B cell (primary cell): ENCODE measurements at places on chromosomes 2 and 18. TPM values are rescaled to one million over a fixed set of nuclear protein-coding genes. Genes with fewer than 3 reads are reported as not detected.

DNA sequence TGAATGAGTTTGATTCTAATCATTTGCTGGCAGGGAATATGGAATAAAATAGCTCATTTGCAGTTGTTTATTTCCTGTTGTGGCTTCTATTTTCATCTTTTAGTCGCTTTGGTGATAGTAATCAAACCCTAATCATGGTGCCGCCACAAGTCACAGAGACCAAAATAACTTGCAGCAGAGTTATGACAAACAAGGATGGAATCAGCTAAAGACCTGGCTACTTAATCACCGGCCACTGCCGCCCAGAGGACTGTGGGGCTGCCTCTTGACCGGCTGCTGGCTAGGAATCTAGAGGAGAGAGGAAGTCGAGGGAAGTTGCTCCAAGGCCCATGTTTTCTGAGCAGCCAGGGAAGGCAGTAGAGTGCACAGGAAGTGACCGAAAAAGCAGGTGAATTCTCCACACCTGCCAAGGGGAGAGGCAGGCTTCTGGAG is 5.1 kb upstream of the SMAD7 start:
- no peak for DNase-seq

DNA sequence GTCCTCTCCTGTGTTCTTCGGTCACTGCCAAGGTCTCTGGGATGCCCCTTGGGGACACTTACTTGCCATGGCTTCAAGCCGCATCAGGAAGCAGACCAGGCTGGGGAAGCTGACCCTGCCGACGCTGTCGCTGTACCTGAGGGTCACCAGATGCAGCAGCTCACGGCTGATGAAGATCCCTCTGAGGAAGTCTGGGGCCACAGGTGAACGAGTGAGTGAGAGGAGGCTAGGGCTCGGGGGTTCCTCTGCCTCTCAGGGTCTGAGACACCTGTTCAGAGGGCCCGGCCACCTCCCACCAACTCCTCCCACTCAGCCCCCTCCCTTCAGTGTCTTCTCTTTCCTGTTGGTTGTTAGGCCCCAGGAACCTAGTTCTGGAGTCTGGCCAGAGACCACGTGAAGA is 74.9 kb downstream of the CAPN13 start:
- no peak for DNase-seq

Gene GALNT5
- total RNA-seq = not detected in 2 replicates

Gene ZC3H8
- total RNA-seq = 26.0 and 27.2 TPM in 2 replicates

DNA sequence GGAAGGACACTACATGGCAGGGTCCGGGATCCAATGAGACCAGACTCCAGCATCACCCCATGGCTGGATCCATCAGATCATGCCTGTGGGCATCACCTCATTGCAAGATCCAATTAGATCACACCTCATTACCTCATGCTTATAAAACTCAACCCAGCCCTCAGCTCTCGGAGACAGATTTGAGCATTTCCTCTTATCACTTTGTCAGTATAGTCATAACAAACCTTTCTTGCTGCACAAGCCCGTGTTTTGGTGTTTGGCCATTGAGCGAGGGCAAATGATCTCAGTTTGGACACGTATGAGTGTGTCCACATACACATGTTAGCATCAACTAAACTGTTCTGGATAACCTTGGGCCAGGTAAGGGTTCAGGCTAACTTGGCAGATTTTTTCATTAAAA is 58.8 kb downstream of the CCDC195 start:
- DNase-seq = no peak

DNA sequence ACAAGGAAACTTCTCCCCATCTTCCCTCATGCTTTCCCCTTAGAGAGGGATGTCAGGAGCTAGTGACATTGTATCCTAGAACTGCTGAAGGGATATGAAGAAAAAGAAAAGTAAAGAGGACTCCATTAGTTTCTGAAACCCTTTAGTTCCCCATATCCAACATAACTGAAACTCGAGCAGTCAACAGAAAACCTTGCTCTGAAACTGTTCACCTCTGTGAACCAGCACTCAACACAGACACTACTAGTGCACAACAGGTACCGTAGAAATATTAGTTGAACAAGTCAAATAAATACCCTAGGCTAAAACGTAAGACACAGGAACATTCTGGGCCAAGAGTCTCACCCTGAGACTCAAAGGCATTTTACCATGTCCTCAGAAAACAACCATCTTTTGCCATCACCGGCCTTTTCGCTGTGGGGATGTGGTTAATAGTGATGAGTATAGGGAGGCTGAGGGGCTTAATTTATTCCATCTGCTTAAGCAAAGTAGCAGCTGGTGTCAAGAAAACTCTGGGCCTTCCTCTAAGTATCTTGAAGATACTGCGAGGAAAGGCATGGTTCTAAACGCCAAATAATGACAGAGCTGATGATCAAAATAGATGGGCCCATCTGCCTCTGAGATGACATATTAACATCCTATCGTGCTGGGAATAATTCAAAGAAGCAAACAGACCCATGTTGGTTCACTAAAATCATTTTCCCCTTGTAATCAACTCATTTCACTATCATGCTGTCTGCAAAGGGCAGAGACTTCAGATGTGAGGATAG is 156.8 kb downstream of the STK39 start:
- peak; percentile 23 for DNase-seq

GRCh38 chr2:207558079-207558491 is 28.3 kb downstream of the CREB1 start:
- no peak for DNase-seq

Gene UGT1A8
- total RNA-seq = not detected in 2 replicates

DNA sequence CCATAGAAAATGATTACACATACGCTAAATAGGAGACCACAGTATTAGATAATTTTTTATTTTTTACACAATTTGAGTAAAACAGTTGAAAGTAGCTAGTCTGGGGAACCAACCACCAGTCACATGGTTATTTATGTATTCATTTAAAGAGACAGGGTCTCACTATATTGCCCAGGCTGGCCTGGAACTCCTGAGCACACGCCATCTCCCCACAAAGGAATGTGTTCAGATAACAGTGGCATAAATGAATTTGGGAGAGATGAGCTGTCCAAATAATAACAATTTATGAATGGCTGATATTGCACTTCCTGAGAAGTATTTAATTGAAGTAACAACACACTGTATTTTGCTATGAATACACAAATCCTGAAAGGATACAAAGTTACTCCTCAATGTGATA is 39.7 kb downstream of the KIDINS220 start:
- no peak for DNase-seq

DNA sequence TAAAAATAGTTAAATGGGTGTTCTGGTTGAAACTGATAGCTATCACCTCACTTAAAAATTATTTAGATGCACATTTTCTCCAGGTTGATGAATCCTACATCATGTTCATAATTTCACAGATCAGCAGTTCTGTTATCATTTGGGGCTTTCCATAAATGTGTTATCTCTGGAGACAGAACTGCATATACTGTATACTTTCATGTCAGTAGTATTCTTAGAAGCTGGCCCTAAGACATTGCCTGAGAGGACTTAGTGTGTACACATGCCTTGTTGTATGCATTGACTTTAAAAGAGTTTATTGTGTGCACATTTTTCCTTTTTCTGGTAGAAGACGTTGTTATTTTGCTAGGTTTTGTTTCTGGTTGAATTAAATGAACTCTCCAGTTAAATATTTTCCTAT is 41.0 kb downstream of the PIK3C3 start:
- no peak for DNase-seq

Gene IL37
- total RNA-seq = 0.79 TPM in 1 of 2 replicates, not detected in the other

DNA sequence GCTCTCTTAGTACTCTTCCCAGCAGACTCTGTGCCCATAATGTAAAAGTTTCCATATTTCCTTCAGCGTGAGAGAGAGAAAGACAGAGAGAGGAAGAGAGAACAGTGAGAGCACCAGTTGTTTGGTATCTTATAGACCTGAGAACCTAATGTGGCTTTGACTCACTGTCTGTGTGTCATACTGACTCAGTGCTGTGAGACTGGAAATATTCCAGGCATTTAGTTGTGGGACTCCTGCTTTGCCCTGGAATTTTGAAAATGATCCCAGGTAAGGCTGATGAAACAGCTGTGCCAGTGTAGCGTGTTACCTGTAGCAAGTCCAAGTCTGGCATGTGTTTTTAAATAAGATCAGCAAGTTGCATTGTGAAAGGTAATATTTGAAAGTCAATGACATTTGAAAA is 87.9 kb upstream of the KCNH7 start:
- DNase-seq = no peak

GRCh38 chr2:100561191-100561590 is 1.6 kb upstream of the PDCL3 start:
- no peak for DNase-seq

Gene C2orf15
- 1.0 and 1.2 TPM in 2 replicates for total RNA-seq

- DNase-seq = peak; percentile 49
Measured at GRCh38 chr18:12038082-12038638, 55.5 kb upstream of the ANKRD62 start.

Gene UCN
- total RNA-seq = 2.7 and 3.6 TPM in 2 replicates

GRCh38 chr18:43161528-43161927 is 46.0 kb upstream of the RIT2 start:
- DNase-seq = no peak

Gene PROKR1
- not detected in 2 replicates for total RNA-seq

DNA sequence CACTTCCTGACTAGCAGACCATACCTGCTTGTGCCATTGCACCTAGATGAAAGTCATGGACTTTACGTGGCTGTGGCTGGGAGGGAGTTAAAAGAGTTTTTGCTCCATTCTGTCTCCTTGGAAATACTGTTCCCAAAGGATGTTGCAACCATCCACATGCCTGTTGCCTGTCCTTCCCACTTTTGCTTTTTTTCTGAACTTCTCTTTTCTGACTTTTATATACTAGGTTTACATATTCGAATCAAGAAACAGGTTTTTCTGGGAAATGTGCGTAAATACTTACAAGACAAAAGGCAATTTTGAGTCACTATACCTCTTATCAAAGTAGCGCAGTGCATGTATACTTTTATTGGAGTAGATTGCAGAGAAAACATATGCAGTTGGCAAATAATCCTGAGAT is 244.8 kb downstream of the PRKCE start:
- no peak for DNase-seq

Gene MOGAT1
- not detected in 2 replicates for total RNA-seq

DNA sequence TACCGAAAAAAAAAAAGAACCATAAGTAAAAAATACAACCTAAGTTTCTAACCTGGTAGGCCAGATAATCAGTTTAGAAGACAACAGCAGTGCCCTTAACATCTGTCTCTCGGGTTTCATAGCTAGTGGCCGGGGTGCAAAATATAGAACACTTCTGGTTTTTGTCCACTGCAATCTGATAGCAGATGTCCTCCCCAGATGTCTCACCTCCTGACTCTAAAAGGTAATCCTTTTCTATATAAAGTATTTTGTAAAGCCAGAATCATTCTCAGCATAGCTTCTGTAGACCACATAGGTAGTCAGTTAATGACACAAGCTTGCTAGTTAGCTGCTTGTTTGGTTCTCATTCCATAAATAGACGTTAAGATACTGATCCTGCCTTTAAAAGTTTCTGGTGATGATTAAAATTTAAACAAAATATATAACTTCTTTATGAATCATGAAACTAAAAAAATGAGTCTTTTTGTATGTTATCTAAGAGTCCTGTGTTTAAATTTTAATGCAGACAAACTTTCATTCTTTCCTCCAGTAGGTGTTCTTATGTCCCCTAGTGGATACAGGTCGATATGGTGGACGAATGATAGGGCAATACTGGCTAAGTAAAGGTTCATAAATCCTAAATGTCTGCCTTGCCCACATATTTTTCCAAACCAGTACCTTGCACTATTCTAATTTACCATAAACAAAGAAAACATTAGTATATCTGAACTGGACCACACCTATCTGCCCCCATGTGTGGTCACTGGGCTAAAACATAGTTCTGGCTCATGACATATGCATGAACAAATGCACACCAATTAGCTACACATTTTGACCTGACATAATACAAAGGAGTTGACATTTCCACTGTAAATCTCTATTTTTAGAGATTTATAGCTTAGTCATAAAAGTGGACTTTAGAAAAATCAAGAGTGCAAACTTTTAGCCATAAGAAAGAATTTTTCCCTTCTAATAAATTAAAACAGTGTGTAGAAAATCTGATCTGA is 171.0 kb downstream of the SRBD1 start:
- no peak for DNase-seq

DNA sequence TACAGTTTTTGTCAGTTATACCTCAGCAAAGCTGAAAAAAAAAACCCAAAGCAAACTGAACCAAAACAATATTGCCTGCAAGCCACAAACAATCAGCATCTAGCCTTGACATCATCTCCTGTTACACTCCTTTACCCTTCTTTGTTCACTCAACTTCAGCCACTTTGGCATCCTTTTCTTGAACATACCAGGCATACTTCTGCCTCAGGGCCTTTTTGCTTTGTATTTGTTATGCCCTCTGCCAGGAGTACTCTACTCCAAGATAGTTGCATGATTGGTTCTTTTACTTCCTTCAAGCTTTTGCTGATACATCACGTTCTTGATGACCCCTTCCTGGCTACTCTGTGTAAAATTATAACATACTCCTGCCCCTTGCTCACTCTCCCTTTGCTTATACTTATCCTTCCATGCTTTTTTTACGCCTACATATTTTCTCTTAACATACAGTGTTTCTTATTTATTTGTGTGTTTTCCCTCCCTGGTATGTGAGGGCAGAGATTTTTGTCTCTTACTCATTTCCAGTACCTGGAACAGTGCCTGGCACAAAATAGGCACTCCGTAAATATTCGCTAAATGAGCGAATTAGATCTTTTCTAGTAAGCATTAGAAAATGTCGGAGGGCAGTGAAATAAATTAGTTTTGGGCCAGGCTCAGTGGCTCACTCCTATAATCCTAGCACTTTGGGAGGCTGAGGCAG is 12.7 kb downstream of the ABI2 start:
- no peak for DNase-seq

DNA sequence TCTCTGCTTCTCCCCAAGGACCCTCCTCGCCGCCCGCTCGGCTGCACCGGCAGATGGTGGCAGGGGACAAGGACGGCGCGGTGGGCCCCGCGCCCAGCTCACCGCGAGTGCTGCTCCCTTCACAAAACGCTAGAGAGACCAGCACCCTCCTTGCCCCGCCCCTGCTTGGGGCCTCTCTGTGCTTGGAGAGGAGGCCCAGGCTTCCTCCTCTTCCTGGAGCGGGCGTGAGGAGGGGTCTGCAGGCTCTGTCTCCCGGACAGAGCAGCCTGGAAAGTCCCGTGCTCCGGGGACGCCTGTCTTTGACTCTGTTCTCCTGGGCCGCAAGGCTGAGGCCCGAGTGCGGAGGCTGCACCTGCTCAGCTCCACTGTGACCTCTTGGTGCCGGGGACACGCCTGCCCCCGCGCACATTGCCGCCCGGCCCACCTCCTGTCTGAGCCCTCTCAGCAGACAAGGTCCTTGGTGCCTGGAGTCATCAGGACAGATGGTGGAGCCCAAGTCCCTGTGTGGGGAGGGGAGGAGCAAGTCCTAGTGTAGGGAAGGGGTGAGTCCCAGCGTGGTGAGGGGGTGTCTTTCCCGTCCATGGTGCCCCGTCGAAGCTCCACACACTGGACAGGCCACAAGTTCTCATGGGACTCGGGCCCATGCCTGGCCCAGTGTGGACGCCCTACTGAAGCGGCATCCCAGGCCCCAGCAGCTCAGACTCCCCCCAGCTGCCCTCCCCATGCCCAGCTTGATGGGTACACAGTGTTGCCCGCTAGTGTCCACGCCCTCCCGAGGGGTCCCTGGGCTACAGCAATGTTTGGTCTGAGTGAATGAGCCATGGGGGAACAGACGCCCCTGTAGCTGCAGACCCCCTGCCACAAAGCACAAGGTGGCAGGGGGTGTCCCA is 33.8 kb downstream of the RTP5 start:
- DNase-seq = no peak

Gene EMILIN1
- total RNA-seq = 0.39 and 0.52 TPM in 2 replicates

Gene SYT4
- not detected in 2 replicates for total RNA-seq
